ENCODE measurements at places on chromosomes 12 and 14. TPM values are rescaled to one million over a fixed set of nuclear protein-coding genes. Genes with fewer than 3 reads are reported as not detected.

Gene CMA1
- 3.2 TPM for total RNA-seq

Gene PRH2
- total RNA-seq = not detected

Gene MYO1H
- total RNA-seq = not detected

Gene RND1
- total RNA-seq = 0.53 TPM

Gene TROAP
- 10.4 TPM for total RNA-seq

Gene TRAF3
- total RNA-seq = 12.4 TPM

Gene PZP
- total RNA-seq = 1.7 TPM

Gene ACOT6
- total RNA-seq = not detected

Gene LTBR
- 29.6 TPM for total RNA-seq

Gene PLCZ1
- total RNA-seq = not detected

Gene FAM181A
- not detected for total RNA-seq
